ENCODE measurements at places on chromosomes 13 and 19.

- no peak for DNase-seq
- no peaks in the 10 kb centered on the region for H3K36me3 ChIP-seq
- no peak overlapping the region for H3K4me3 ChIP-seq
- no peak overlapping the region for H3K27ac ChIP-seq
- peaks cover 6% of the 10 kb centered on the region for H3K27me3 ChIP-seq
Observed at GRCh38 chr19:55552620-55553019, 7.3 kb upstream of the SBK3 start.

- H3K4me3 ChIP-seq: no peak overlapping the region
- H3K27ac ChIP-seq: no peak overlapping the region
- DNase-seq: no peak
- no peaks in the 10 kb centered on the region for H3K27me3 ChIP-seq
- no peaks in the 10 kb centered on the region for H3K36me3 ChIP-seq
Observed at GRCh38 chr13:53411463-53411862, 382.9 kb downstream of the OLFM4 start.

- H3K4me1 ChIP-seq: peaks cover 24% of the 10 kb centered on the region
- no peak overlapping the region for H3K27ac ChIP-seq
- peak; percentile 22 for DNase-seq
- H3K27me3 ChIP-seq: no peaks in the 10 kb centered on the region
- peaks cover 90% of the 10 kb centered on the region for H3K36me3 ChIP-seq
Observed at GRCh38 chr19:20558011-20558410, 7.6 kb downstream of the ZNF737 start.

GRCh38 chr19:5104871-5105351, 136.0 kb downstream of the KDM4B start:
- H3K36me3 ChIP-seq: peaks cover 10% of the 10 kb centered on the region
- DNase-seq: no peak
- H3K4me1 ChIP-seq: no peaks in the 10 kb centered on the region
- H3K27me3 ChIP-seq: no peaks in the 10 kb centered on the region
- H3K4me3 ChIP-seq: no peak overlapping the region

All from activated CD8-positive, alpha-beta T cell treated with anti-CD3 and anti-CD28 coated beads for 36 hours (primary cell).